ENCODE measurements at places on chromosomes 2 and 18.

- no peak for DNase-seq
These were observed 399.6 kb upstream of the DSEL start for GRCh38 chr18:67916097-67916496.

DNA sequence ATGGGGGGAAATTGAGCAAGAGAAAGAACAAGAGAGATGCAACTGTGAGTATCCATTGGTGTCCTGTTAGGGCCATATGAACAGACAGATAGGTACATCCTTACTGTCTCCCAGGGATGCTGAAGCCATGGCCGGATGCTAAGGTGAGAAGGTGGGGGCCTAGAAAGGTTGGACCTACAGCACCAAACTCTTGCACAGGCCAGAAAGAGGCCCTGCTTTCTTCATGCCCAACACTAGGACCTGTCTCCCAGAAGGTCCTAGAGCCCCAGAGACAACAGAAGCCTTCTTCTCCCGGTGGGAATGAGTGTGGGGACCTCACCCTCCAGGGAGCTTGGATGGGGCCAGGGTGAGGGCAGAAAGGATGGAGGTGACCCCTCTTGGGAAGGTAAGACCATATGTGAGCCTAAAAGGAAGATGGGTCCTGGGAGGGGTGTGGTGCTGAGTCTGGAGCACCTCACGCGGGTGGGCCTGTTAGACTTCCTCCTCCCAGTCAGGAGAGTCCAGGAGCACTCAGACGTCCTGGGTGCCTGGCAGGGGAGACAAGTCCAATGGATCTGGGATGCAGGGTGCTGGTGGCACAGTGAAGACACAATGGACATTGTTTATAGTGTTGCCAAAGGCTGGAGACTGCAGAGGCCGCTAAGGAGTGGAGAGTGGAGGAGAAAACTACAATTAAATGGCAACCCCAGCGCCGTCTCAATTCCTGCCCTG lies 265.3 kb downstream of the CYP26B1 start:
- DNase-seq = no peak

- no peak for DNase-seq
These were observed 47.9 kb downstream of the RBMS1 start for GRCh38 chr2:160445673-160446072.

DNA sequence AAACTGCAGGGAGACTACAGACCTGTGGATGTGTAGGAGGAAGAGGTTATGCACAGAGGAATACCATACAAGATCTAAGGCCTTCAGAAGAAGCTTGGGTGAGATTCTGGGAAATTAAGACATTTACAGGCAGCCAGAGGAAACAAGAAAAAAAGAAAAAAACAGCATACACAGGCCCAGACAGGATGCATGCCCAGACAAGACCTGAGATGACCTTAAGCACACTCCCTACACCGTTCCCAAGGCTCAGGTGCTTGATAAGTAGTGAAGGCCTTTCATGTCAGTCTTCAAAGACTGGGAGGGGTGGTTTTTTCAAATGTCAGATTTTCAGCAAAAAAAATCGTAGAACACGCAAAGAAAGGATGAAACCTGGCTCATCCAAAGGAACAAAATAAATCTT lies 83.0 kb downstream of the CCDC138 start:
- DNase-seq = no peak

DNA sequence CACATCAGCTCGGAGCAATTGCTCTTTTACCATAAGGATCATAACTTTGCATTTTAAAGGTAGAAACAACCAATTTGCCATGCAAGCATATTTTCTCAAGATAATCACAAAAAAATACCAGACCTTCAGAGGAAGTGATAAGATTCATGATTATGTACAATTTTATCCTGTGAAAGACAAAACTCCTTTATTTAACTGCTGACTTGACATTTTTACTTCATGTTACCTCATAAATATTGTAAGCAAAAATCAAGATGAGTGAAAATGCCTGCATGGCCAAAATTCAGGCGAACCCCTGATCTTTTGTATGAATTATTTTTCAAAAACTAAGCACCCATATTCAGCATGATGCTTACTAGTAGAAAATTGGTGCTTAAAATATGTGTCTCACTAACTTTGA lies 246.4 kb downstream of the CD226 start:
- DNase-seq = no peak

DNA sequence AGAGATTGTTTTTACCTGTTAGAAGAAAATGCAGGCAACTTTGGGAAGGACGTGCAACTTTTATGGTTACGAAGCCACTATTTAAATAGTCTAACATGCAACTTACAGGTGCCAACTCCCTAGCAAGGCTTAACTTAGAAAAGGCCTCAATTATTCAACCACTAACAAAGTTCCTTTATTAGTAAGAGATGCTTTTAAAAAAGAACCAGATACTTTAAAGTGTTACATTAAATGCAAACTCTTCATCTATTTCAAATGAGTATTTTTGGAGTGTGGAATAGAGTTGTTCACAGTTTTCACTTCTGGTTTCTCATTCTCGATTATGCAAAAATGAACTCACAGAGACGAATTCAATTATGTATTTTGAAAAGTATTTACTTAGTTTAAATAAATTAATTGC lies 51.7 kb downstream of the PELI1 start:
- no peak for DNase-seq

GRCh38 chr2:171963198-171963597 lies 36.6 kb upstream of the METAP1D start:
- no peak for DNase-seq

- DNase-seq = no peak
These were observed 9.8 kb downstream of the BIRC6 start for GRCh38 chr2:32366595-32366994.

GRCh38 chr18:36536426-36536825 lies 238.9 kb downstream of the FHOD3 start:
- DNase-seq = no peak
